ENCODE measurements at places on chromosomes 11 and 22.

- DNase-seq = peak; percentile 62
Measured at GRCh38 chr22:38755155-38755910, 465 bp downstream of the SUN2 start.

DNA sequence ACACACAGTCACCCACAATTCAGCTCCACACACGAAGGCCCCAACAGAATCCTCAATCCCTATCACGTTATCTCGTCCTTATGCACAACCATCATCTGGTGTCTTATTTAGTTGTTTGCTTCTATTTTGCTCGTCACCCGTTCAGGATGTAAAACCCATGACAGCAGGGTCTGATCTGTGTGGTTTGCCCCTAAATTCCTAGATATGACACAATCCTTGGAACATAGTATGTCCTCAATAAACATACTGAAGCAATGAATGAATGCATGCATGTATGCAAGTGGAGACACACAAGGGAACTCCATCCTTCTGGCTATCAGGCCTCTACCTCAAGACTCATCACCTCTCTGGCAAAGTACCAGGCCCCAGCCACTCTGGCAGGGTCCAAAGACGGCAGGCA is 20.2 kb downstream of the STARD10 start:
- DNase-seq = no peak

- DNase-seq = peak; percentile 47
Measured at GRCh38 chr11:122850076-122850631, 11.9 kb downstream of the CRTAM start.

DNA sequence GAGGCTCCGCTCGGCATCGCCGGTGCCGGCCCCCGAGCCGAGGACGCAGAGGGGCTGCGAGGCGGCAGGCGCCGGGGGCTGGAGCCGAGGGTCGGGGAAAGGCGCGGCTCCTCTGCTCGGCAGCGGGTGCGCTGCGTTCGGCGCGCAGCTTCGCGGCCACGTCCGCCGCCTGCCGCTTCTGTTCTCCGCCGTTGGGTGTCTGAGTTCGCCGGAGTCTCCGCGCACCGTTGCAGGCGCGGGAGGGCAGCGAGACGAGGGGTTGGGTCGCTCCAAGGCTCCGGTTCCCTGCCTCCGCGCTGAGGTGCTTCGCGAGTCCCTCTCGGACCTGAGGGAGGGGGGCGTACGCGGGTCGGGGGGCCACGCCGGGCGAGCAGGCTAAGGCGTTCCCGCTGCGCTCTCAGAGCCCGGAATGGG is 347 bp downstream of the MN1 start:
- peak; percentile 47 for DNase-seq

GRCh38 chr11:72609045-72609444 is 65.2 kb downstream of the PDE2A start:
- no peak for DNase-seq

DNA sequence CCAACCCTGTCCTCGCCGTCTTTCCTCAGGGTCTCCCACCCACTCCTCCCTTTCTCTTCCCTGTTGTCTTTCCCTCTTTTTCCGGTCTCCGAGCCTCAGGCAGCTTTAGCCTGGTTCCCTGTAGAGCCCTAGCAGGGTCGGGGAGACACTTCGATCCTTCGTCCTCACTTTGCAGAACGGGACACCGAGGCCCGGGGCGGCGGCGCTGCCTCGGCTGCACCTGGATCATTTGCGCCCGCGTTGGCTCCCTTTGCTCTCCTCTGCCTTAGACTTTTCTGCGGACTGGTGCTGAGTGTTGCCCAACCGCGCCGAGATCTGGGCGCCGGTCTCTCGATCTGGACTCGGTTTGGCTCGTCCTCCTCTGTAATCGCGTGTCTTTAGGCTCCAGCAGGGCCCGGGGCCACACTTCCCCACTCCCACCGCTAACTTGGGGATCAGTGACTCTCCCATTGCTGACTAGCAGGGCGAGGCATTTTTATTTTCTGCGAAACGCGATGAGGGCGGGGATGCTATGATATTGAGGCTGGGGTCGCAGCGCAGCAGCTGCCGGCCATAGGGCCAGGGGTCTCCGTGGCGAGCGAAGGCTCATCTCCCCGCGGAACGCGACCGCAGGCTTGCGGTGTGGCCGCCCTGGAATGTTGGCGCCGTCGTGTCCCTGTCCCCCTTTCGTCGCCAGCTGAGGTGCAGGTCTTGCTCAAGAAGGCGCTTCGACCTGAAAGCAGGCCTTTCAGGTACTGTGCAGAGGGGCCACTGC is 1.6 kb upstream of the E2F8 start:
- DNase-seq = no peak

DNA sequence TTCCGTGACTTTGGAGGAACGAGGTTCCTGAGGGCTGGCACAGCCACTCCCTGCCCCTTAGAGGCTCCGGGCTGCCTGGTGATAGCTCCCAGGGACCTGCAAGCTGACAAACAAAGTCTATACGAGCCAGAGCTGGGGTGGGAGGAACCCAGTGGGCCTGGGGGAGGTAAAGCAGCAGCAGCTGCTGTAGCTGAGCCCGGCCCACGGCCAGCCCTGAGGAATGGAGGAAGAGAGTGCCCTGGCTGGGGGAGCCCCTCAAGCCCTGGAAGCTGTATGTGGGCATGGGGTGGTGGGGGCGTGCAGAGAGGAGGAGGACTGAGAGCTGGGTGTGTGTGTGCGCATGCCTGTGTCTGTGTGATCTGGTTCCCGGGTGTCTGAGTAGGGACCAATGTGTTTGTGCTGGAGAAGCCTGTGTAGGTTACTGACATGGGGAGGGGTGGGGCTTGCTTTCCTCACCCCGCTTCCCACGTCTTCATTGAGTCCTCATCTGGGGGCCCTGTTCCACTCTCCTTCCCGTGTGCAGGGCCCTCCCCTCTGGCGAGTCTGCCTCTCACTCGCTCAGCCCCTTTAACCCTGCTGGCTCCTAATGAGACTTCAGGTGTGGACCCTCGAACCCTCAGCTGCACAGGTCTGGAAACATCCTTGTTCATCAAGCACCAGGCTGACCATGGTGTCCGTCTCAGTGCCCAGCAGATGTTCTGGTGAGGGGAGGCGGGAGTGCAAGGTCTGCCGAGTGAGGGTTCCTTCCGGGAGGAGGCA is 10.8 kb downstream of the ST3GAL4 start:
- DNase-seq = no peak

- no peak for DNase-seq
Measured at GRCh38 chr11:126281666-126282175, 1.2 kb upstream of the TIRAP start.

- DNase-seq = no peak
Measured at GRCh38 chr11:7964873-7965272, 374 bp downstream of the NLRP10 start.

DNA sequence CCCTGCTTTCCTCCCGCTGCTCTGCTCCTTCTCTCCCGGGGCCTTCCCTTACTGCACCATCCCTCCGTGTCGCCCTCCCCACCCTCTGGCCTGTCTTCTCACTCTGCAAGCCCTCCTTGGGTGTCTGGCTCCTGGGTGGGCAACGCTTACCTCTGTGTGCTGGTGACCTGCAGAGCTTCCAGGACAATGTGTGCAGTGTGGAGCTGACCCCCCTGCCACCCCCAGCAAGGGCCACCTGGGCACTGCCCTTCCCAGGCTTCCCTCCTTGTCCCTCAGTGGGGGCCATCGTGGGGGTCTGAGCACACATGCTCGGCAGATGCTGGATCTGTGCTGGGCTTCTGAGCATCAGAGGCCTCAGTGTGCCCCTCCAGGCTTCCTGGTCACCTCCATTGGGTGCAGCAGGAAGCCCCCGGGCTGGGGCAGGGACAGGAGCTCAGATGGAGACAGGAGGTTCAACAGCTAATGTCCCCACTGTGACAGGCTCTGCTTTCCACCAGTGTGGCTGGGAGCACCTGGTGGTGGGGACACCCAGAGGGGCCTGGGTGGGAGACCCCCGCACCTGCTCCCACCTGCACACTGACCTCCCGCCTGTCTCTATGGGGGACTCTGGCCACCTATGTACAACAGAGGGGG is 7.8 kb upstream of the BRSK2 start:
- no peak for DNase-seq

DNA sequence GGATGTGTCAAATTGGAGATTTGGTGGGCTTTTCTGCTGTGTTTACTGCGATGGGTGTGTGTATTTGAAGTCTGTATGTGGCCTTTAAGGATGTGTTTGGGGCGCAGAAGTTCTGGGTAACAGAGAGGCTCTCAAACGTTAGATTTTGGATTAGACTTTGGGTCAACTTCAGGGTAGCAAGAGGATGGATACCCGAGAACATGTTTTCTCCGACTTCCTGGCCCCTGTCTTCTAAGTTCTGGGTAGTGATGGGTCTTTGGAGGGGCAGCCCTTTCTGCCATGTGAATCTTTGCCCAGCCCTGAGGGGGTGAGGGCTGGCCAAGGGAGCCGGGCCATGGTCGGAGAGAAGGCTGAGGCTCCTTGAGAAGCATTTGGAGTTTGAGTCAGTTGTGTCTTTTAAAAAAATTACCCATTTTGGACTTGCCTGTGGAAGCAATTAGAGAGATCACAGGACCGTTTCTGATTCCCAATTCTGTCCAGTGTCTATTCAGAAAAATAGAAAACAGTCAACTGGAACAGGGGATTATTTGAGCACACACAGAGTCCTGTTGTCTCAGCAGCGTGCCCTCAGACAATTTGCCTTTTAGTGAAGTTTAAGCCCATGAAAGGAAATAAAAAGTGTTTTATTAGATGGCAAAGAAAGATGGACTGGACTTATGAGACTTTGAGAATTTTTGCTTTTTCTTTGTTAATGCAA is 114.4 kb downstream of the PTPRJ start:
- DNase-seq = no peak

DNA sequence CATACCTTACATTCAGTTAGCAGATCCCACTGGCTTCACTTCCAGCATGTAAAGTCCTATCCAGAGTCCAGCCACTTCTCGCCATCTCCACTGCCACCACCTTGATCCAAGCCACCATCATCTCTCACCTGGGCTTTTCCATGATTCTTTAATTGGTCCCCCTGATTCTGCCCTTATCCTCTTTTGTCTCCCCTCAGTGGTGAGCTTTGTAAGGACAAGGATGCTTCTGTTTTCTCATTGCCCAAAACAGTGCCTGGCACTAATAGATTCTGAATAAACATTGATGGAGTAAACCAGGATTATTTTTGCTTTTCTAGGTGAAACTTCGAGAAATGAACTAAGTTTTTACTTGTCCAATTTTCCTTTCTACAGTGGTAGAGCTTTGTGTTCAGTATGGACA is 4.4 kb downstream of the POLA2 start:
- no peak for DNase-seq

DNA sequence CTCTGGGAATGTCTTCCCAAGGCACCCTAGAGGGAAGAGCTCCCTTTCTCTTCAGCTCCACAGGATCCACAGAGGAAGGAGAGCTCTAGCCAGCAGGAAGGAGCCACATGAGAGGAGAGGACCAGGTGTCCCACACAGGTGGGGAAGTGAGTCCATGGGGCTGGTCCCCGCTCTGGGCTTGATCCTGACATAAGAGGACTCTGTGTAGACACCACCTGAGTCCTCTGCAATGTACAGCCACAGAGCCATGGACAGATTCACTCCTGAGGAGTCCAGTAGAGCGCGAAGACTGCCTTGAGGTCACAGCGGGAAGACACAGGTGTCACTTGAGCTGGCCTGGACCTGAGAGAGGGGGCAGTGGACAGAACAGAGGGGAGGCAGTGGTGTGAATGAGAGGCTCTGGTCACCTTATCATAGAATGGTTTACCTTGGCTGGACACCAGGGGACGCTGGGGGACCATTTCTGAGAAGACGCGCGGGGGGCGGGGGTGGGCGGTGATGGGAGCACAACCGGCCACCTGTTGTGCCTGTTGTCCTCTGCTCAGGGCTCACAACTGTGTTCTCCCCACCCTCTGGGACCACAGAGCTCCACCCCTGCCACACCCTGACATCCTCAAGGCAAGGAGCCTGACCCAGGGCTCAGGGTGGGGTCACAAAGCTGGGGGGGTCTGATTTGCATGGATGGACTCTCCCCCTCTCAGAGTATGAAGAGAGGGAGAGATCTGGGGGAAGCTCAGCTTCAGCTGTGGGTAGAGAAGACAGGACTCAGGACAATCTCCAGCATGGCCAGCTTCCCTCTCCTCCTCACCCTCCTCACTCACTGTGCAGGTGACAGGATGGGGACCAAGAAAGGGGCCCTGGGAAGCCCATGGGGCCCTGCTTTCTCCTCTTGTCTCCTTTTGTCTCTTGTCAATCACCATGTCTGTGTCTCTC is 128.2 kb downstream of the ZNF280B start:
- no peak for DNase-seq
